Liver (tissue), 10 donors: ENCODE measurements at places on chromosomes 3 and 15. TPM values are rescaled to one million over a fixed set of nuclear protein-coding genes. Genes with fewer than 3 reads are reported as not detected.

The MEGF11 gene
- 0.51 TPM for total RNA-seq

GRCh38 chr15:45129651-45130129, at the start of the genes DUOX1 and DUOXA1:
Gene DUOX1 (plus strand): TSS chr15:45129994. CDS start chr15:45131967, 1,973 bp downstream.
Gene DUOXA1 (minus strand): TSS chr15:45129879. CDS start chr15:45123014, 6,865 bp downstream.
- H3K27ac ChIP-seq, result no peak within 1 kb of the TSS
- H3K36me3 ChIP-seq, result no peaks in the 10 kb centered on the region
- peaks cover 3% of the 10 kb centered on the region for H3K27me3 ChIP-seq
- DNase-seq, result no peak
- peaks cover under 1% of the 10 kb centered on the region for H3K4me1 ChIP-seq

DNA sequence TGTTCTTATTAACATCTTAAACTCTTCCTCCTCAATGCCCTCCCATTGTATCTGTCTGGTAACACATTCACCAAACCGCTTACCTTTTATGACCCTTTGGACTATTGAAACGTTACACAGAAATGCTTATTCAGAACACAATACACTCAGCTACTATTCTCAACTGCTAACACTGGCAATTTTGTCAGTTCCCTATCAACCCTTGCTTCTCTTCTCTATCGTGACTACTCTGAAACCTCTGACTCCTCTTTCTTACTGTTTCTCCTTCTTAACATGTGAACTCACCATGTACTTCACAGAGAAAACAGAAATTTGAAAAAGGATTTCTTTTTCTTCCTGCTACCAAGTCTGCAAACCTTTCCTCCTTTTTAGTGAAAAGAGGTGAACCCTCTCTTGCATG, 232.9 kb upstream of the GPR149 start:
- no peak overlapping the region for H3K4me3 ChIP-seq
- H3K36me3 ChIP-seq, result no peaks in the 10 kb centered on the region
- H3K4me1 ChIP-seq, result no peaks in the 10 kb centered on the region
- DNase-seq, result no peak
- no peak overlapping the region for H3K27ac ChIP-seq
- H3K27me3 ChIP-seq, result no peaks in the 10 kb centered on the region

The SKOR1 gene
- 0.17 TPM for total RNA-seq

DNA sequence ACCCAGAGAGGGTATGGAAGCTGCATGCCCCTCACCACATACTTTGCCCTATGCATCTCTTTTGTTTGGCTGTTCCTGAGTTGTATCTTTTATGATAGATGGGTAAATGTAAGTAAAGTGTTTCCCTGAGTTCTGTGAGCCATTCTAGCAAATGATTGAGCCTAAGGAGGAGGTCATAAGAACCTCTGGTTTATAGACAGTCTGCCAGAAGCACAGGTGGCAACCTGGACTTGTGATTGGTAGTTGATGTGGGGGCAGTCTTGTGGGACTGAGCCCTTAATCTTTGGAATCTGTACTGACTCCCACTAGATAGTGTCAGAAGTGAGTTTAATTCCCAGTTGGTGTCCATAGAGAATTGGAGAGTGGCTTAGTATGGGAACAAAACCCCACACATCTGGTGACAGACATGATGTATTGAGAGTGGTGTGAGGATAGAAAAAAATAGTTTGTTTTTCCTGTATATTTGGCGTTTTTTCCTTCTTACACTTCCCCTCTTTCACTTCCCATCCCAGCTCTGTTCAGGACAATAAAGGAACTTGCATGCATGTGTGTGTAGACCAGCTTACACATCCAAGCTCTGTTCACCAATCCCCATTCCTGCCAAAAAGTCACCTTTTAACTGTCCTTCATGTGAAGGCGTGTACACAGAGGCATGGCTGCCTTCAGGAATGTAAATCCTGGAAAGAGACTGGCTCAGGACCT, 38.1 kb upstream of the SPPL2A start:
- no peaks in the 10 kb centered on the region for H3K4me1 ChIP-seq
- no peaks in the 10 kb centered on the region for H3K36me3 ChIP-seq
- no peak overlapping the region for H3K27ac ChIP-seq
- no peaks in the 10 kb centered on the region for H3K27me3 ChIP-seq
- H3K4me3 ChIP-seq, result no peak overlapping the region

- peaks cover 4% of the 10 kb centered on the region for H3K27me3 ChIP-seq
- no peaks in the 10 kb centered on the region for H3K4me1 ChIP-seq
- H3K27ac ChIP-seq, result no peak overlapping the region
- no peaks in the 10 kb centered on the region for H3K36me3 ChIP-seq
- no peak for DNase-seq
These were observed 112.3 kb downstream of the P3H2 start for GRCh38 chr3:190008432-190008831.

- no peak for DNase-seq
- H3K36me3 ChIP-seq, result no peaks in the 10 kb centered on the region
- no peaks in the 10 kb centered on the region for H3K27me3 ChIP-seq
- H3K27ac ChIP-seq, result no peak overlapping the region
These were observed 779.5 kb downstream of the ROBO1 start for GRCh38 chr3:78988324-78988723.

- no peaks in the 10 kb centered on the region for H3K27me3 ChIP-seq
- DNase-seq, result peak; percentile 32
- no peaks in the 10 kb centered on the region for H3K4me1 ChIP-seq
- no peak overlapping the region for H3K4me3 ChIP-seq
- H3K27ac ChIP-seq, result no peak overlapping the region
- no peaks in the 10 kb centered on the region for H3K36me3 ChIP-seq
These were observed 31.1 kb upstream of the HHATL start for GRCh38 chr3:42733501-42734262.

DNA sequence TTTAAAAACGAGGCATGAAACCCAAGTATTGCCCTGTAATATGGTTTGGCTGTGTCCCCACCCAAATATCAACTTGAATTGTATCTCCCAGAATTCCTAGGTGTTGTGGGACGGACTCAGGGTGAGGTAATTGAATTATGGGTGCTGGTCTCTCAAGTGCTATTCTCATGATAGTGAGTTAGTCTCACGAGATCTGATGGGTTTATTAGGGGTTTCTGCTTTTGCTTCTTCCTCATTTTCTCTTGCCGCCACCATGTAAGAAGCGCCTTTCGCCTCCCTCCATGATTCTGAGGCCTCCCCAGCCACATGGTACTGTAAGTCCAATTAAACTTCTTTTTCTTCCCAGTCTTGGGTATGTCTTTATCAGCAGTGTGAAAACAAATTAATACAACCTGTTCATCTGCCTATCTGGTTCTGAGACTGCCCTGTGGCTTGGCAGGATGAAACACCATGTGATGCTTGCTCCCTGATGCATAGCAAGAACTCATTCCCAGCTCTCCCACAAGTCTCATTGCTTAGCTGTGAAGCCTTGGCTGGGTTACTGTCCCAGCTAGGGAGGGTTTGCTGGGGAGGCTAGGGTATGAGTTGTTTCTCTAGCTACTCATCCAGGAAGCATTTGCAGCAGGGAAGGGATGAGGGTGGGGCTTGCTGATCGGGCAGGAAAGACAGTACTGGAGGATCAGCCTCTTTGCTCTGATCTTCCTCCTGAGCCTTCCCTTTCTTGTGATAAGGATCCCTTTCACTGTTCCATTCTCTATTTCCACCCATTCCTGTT, 3.7 kb upstream of the SQOR start:
- no peak overlapping the region for H3K27ac ChIP-seq
- no peaks in the 10 kb centered on the region for H3K27me3 ChIP-seq
- no peaks in the 10 kb centered on the region for H3K36me3 ChIP-seq
- DNase-seq, result no peak

The KNG1 gene
- 605 TPM for total RNA-seq
